ENCODE measurements at places on chromosomes 5 and 9. TPM values are rescaled to one million over a fixed set of nuclear protein-coding genes. Genes with fewer than 3 reads are reported as not detected.

DNA sequence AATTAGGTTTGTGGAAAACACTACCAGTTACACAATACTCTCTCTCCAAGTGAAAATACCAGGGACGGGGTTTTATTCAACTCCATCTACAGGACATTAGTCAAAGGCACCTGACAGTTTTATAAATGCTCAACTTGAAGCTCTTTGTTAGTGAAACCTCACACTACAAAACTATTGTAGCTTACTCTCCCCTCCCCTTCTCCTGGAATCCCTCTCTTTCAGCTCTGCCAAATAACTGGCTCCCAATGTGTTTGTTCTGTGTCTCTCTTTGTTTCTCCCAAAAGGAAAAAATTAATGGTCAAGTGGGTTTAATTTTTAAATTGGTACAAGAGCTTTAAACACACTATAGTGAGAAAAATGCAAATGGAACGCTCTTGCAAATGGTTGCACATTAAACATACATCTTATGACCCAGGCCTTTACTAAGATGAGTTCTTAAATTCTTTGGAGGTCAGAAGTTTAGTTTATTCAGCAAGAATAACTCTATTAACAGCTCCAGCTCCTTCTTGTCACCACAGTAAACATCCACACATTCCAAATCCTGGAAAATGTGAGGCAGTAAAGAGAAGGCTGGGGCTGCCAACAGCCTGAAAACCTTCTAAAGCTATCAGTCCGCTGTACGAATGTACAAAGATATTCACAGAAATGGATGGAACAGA is 48.4 kb downstream of the ZNF608 start:
- DNase-seq = no peak

GRCh38 chr5:158922816-158923215 is 176.9 kb downstream of the EBF1 start:
- no peak for DNase-seq

GRCh38 chr9:113341712-113342410 is 1.8 kb upstream of the WDR31 start:
- DNase-seq = peak; percentile 60

- no peak for DNase-seq
Measured at GRCh38 chr9:16727452-16728136, 142.9 kb downstream of the BNC2 start.

DNA sequence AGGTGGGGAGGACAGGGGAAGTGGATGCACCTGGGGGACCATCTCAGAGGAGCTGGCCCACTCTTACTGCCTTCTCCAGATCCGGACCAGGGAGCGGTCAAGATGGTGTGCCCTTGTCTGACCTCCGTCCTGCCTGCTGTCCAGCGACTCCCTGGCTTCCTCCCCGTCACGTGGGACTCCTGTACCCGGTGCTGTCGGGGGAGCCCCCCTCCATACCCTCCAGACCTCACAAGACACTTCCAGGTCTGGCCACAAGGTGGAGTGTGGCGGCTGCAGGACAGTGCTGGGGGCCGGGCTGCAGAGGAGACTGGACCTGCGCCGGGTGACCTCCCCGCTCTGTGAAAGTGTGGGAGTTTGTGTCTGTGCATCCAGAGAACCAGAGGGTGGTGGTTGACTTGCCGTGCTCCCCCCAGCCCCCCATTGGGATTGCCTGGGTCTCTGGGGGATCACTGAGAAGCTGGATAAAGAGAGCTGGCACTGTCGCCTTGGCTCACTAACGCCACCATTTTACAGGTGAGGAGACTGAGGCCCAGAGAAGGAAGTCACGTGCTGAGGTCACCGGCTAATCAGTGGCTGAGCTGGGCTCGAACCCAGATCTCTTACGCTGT is 1.9 kb upstream of the CRB2 start:
- no peak for DNase-seq

GRCh38 chr9:115715666-115716065 is 437.9 kb upstream of the PAPPA start:
- no peak for DNase-seq

DNA sequence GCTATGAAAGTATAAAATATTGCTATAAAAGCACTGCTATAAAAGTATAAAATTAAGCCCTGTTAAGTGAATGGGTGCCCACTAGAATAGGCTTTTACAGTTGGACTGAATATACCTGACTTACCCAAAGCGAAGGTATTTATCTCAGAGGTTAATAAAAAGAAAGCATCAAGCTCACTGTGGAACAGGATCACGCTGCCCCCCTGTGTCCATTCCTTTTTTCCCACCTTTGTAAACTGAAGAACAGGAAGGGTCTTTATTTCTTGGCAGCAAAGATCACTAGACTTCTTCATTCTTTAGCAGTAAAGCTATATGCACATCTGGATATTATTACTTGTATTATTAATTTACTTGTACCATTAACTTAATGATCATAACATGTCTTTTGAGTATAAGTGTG is 22.1 kb upstream of the PLPP6 start:
- DNase-seq = no peak

ZFP37 gene
- 0.67 TPM for total RNA-seq

LRRC19 gene
- total RNA-seq = 98.5 TPM

DNA sequence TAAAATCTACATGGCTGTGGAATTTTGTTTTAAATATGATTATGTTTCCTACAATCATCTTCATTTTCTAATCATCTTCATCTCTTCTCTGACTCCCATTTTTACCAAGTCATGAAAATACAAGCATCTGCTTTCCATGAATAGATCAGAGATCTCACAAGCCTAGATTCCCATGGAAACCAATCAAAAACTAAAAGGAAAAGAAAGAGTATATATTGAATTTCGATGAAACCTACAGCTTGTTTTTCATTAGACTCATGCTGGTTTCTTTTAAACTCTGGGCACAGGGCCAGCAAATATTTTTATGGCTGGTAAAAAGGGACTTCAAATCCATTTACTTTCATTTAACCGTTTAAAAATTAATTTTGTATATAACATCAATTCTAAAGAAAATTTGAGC is 51.2 kb downstream of the INVS start:
- no peak for DNase-seq

- DNase-seq = no peak
Measured at GRCh38 chr9:86519066-86519615, 164.9 kb upstream of the TUT7 start.

JAKMIP2 gene
- total RNA-seq = 0.49 TPM

DNA sequence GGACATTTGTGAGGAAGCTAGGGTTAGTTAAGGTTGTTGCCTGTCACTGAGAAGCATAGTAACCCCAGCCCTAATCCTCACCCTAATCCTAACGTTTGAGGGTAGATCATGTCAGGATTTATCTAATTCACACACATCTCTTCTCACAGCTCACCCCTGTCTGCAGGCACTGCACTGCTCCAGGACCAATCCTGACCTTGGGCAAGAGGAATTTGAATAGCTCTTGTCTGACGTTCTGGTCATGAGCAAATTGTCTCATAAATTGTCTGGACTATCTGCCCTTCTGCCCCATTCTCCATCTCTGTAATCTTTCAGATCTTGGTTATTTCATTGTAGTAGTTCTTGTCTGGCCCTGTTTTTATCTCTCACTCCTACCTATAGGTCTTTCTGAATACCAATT is 18.7 kb downstream of the CRHBP start:
- no peak for DNase-seq

Data from left colon (tissue), 2 donors.